ENCODE measurements at places on chromosomes 7 and 10.

GRCh38 chr10:45278860-45279498 lies 36.4 kb downstream of the OR13A1 start:
- no peak for DNase-seq

DNA sequence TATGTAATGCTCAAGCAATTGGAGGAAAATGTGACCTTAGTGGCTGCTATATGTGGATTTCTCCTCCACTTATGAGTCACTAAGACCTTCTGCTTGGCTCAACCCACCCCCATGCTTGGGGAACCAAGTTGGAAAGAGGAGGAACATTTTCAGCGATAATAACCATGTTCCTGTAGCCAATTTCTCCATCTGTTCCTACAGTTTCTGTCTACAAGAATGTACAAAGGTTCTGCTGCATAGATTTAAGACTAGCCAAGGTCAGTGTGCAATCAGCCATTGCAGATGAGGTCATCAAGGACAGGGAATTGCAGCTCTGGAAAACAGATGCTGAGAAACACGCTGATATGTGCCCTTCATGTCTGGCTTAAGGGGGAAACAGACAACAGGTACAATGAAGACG lies 5.6 kb upstream of the NRCAM start:
- DNase-seq, result peak; percentile 77

DNA sequence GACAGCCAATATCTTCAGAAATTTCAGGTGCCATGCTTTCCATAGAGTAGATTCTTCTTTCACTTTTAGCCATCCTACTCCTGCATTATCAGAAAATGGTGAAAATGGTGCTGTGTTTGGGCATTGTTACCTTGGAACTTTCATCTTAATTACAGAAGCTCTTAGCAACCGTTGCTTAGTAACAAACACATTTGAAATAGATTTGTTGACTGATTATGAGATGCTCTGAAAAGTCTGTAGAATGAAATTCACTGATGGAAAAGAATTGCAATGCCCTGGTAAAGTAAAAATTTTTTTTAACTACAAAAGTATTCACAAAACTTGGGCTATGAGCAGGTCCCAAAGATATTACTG lies 249.3 kb upstream of the NEBL start:
- DNase-seq, result no peak

GRCh38 chr7:76044375-76044865 lies 3.4 kb downstream of the STYXL1 start:
- DNase-seq, result no peak

- no peak for DNase-seq
These were observed 270.7 kb downstream of the BAMBI start for GRCh38 chr10:28948046-28948445.

Data from NCI-H446 (cell line).